Neuronal stem cell (in vitro differentiated cells): ENCODE measurements at places on chromosomes 5 and 9.

DNA sequence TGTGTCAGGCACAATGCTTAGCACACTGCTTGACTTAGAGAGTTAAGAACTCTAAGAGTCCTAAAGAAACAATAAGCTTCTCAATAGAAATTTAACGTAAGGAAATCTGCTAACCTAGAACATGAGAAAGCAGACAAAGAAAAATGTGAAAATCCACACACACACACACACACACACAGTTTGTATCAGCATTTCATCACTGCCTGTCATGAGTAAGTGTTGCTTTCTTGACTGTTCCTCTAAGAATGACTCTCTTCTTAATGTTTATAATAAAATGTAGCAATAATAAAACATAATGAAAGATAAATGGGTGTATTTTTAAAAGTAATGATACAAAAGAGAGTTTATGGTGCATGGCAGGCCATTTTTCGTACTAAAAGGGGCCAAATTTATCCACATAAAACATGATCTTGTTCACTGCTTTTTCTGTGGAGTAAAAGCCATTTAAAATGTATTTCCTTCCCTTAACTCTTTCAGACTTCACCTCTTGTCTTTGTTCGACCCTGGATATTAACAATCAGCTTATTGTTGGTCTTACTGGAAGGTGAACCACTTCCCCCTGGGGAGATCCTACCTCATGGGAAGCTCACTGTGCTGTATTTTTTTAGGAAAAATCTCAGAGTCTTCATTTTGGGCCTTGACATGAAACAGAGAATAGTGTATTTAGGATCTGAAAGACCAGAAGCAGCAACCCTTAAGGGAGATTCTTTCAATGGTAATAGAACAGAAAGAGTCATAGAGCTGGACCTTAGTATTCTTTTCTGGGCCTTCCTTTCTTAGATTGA lies 107.3 kb upstream of the ANKRD55 start:
- DNase-seq = no peak

- DNase-seq = no peak
These were observed 23.7 kb downstream of the KDM4C start for GRCh38 chr9:6781476-6781875.

- DNase-seq = no peak
These were observed 50.2 kb downstream of the CSNK1A1 start for GRCh38 chr5:149500922-149501582.

GRCh38 chr5:129103397-129103796 lies 8.8 kb downstream of the ISOC1 start:
- no peak for DNase-seq

GRCh38 chr9:134301387-134302129 lies 24.7 kb upstream of the RXRA start:
- no peak for DNase-seq

- peak; percentile 85 for DNase-seq
These were observed 16.4 kb downstream of the JADE2 start for GRCh38 chr5:134541736-134542376.

GRCh38 chr9:129595311-129595741 lies 25.6 kb downstream of the C9orf50 start:
- DNase-seq = no peak
